ENCODE measurements at places on chromosomes 4 and X.

GRCh38 chr4:10108818-10109783, 7.5 kb downstream of the WDR1 start:
- DNase-seq = no peak

DNA sequence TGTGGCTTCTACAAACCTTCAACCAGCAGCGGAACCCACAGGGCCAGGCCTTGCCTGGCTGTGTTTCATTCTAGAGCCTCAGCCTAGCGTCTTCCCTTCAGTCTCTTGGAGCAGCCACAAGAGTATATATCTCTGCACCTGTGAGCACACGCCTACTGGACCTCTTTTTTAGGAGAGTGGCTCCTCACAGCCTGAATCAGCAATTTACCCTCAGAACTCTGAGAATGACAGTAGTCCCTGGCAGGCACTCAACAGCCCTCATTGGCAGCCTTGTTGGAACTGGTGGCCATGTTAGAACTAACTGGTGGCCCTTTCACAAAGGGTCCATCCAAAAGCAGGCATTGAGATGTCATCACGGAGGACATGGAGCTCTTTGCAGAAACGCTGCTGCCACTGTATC, 138.9 kb downstream of the BCOR start:
- DNase-seq = no peak

DNA sequence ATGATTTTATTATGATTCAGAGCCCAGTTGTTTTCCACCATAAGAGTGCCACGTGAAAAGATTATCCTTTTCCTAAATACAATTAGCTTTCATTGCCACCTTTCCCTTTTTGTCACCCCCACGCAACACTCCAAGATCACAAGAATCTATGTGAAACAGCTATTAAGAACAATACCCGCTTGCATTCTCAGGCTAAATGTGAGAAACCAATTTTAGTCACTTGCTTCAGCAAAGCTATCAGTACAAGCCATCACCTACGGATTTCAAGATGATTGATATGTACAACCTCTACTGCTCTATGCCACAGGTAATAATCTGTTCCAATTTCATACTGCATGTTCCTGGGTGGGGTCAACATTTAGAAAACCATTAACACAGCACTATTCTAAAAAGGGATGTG, 2.5 kb downstream of the ATP11C start:
- no peak for DNase-seq

GRCh38 chr4:107509615-107510014, 210.4 kb downstream of the PAPSS1 start:
- DNase-seq = no peak

GRCh38 chr4:87044511-87045233, 109.9 kb downstream of the AFF1 start:
- DNase-seq = peak; percentile 71

- DNase-seq = peak; percentile 71
Observed at GRCh38 chr4:140152751-140153418, 1.1 kb downstream of the MAML3 start.

DNA sequence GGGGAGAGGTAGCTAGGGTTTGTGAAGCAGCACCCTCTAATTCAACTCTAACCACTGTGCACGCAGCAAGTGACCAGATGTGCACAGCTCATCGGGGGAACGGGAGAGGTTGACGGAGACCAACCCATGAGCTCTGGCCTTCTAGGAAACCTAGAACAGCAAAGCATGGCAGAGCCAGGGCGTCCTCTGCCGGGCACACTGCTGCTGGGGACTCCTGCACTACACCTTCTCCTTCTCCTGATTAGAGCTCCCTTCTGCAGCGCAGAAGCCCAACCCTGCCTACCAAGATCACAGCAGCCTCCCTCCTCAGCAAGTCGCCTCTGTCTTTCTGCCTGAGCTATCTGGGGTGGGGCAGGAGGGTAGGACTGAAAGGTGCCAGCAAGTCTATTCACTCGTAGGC, 252.3 kb upstream of the PSAPL1 start:
- DNase-seq = no peak

DNA sequence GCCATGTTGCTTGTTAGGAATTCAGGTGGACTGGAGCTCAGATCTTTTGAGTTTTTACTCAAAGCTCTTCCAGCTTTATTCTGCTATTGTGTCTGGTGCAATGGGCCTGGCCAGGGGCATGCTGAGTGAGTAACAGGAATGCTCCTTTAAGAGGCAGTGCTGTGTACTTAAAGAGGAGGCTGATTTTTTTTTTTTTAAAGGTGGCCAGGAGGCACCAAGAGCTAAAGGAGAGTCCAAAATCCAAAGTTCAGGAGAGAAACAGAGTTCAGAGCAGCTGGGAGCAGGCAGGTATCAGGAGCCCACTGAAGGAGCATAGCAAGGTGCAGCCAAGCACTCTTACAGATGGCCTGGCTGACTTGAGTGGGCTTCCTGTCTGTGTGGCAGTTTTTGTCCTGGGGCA, 178.7 kb downstream of the FMR1NB start:
- DNase-seq = no peak

GRCh38 chr4:42747971-42748370, 91.1 kb upstream of the ATP8A1 start:
- no peak for DNase-seq

GRCh38 chrX:44596277-44596676, 53.6 kb upstream of the FUNDC1 start:
- DNase-seq = no peak

DNA sequence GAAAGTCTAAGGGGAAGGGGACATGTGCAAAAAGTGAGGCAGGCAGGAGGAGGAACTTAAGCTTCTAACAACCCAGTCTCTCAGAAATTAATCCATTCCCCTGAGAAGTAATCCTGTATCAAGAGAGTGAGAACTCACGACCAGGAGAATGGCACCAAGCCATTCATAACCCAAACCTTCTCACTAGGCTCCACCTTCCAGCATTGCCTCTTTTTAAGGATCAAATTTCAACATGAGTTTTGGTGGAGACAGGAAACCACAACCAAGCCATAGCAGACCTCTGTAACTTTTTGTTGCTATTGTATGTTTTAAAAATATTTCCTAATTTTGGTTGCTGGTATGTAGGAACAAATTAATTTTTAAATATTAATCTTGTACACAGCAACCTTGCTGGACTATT, 32.8 kb downstream of the PASD1 start:
- no peak for DNase-seq

GRCh38 chr4:26930964-26931363, 70.3 kb downstream of the STIM2 start:
- no peak for DNase-seq

DNA sequence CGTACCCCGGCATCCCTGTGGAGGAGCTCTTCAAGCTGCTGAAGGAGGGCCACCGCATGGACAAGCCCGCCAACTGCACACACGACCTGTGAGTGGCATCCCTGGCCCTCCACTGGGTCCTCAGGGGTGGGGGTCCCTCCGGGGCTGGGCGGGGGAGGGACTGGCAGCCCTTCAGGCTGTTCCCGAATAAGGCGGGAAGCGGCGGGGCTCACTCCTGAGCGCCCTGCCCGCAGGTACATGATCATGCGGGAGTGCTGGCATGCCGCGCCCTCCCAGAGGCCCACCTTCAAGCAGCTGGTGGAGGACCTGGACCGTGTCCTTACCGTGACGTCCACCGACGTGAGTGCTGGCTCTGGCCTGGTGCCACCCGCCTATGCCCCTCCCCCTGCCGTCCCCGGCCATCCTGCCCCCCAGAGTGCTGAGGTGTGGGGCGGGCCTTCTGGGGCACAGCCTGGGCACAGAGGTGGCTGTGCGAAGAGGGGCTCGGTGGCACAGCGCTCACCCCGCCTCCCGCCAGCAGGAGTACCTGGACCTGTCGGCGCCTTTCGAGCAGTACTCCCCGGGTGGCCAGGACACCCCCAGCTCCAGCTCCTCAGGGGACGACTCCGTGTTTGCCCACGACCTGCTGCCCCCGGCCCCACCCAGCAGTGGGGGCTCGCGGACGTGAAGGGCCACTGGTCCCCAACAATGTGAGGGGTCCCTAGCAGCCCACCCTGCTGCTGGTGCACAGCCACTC, 13.7 kb downstream of the FGFR3 start:
- DNase-seq = no peak

DNA sequence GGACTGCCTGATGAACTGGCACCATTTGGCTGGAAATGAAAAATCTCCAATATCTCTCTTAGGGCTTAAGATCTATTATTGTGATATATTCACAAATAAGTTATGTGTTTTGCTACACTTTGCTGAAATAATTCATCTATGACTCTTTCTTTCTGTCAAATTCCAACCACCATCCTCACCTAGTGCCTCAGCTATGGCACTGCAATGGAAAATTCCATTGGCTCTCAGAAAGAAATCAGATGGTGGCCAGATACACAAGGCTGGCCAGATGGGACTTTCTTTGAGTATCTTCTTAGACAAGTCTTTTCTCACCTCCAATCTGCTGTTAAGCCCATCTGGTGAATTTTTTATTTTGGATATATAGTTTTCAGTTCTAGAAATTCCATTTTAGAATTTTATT, 28.0 kb downstream of the NAT8L start:
- DNase-seq = no peak

DNA sequence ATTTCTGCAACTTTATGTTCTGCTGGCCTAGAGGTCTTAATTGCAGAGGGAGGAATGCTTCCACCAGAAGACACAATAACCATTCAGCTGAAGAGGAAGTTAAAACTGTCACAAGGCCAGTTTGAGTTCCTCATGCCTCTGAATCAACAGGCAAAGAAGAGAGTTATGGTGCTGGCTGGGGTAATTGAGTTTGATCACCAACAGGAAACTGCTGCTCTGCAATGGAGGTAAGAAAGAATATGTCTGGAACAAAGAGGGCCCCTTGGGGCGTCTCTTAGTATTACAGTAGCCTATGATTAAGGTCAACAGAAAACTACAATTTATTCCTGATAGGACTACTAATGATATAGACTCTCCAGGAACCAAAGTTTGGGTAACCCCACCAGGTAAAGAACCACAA, 744.0 kb downstream of the FSTL5 start:
- no peak for DNase-seq

DNA sequence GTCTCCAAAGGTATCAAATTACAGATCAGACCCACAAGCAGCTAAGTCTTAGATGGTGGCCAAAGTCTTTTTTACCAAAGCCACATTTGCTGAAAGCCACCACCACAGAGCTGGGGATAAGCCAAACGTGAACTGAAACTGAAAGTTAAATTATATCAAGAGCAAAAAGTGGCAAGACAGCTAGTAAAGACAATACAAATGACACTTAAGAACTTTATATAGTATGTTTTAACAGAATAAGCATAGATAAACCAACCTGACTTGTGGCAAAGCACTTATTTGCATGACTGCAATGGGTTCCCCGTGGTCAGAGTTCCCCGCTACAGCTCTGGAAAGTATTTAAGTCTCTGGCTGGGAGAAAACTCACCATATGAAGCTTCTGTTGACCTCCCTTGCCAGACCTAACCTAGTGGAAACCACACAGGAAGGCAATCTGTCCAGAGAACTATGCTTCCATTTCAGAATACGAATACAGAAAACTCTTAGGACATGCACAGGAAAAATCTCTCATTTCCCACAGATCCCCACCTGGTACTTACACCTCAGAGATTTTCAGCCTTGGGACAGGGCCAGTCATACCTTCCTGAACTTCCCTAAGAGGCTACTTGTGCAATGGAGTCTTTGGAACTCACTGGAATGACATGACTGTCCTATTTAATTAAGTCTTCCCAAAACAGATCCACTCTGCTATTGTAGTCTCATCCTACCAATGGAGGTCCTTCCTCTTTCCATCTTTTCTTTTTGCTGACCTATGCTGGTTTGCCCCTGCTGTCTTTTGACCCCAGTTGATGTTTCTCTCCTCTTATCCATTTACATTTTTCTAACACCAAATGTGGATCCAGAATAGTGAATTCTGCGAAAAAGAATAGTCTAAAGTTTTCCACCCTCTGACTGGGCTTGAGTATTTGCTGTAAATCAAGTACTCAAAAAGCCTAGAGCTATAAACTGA, 225.1 kb downstream of the NR3C2 start:
- DNase-seq = no peak
